ENCODE measurements at places on chromosomes 12 and 14. TPM values are rescaled to one million over a fixed set of nuclear protein-coding genes. Genes with fewer than 3 reads are reported as not detected.

Gene IQSEC3
- total RNA-seq, result not detected

Gene AICDA
- total RNA-seq, result not detected

Gene RNASE13
- total RNA-seq, result not detected

Gene ALG10B
- 8.7 TPM for total RNA-seq

Gene STAB2
- not detected for total RNA-seq

Gene SLIRP
- total RNA-seq, result 313 TPM

Gene KRT78
- not detected for total RNA-seq

Gene SAMD15
- total RNA-seq, result 1.8 TPM

Gene SERPINA5
- 0.67 TPM for total RNA-seq

Gene PSMA3
- 208 TPM for total RNA-seq

Gene RERGL
- not detected for total RNA-seq

Gene LYZ
- total RNA-seq, result not detected

Gene PAH
- total RNA-seq, result not detected

Gene COX8C
- not detected for total RNA-seq

Gene SIX4
- total RNA-seq, result 3.2 TPM

Gene TSHR
- total RNA-seq, result not detected

Gene CLEC2A
- not detected for total RNA-seq

Gene CBLN3
- total RNA-seq, result 1.8 TPM

Gene MCRS1
- 79.0 TPM for total RNA-seq

Gene DCP1B
- total RNA-seq, result 6.0 TPM

Gene GPR68
- total RNA-seq, result 1.3 TPM

Gene CCDC177
- total RNA-seq, result not detected

Gene LBHD2
- not detected for total RNA-seq

Gene HOMEZ
- 5.8 TPM for total RNA-seq

Gene TMEM121
- total RNA-seq, result 8.4 TPM

Gene SPIC
- not detected for total RNA-seq

Gene CCDC175
- total RNA-seq, result not detected

Gene CLEC4C
- not detected for total RNA-seq

Gene FOXM1
- total RNA-seq, result 16.5 TPM

Gene INHBE
- total RNA-seq, result not detected

Gene HOXC12
- total RNA-seq, result not detected

Gene HNF1A
- total RNA-seq, result not detected

Gene COCH
- total RNA-seq, result 0.18 TPM

Gene CLBA1
- total RNA-seq, result 5.5 TPM

Gene NTN4
- 122 TPM for total RNA-seq

Gene ACSS3
- total RNA-seq, result not detected
